ENCODE measurements at places on chromosomes 2 and 18. TPM values are rescaled to one million over a fixed set of nuclear protein-coding genes. Genes with fewer than 3 reads are reported as not detected.

The DPP4 gene
- total RNA-seq, result 0.53 TPM

The TP53I3 gene
- total RNA-seq, result 6.5 TPM

The M1AP gene
- not detected for total RNA-seq

The CCDC85A gene
- total RNA-seq, result 0.89 TPM

The MSTN gene
- 13.7 TPM for total RNA-seq

The PROM2 gene
- total RNA-seq, result 2.3 TPM

The TSHZ1 gene
- 4.5 TPM for total RNA-seq

The HOXD13 gene
- total RNA-seq, result 5.4 TPM

The ELOA2 gene
- total RNA-seq, result not detected

The DYNAP gene
- total RNA-seq, result not detected

DNA sequence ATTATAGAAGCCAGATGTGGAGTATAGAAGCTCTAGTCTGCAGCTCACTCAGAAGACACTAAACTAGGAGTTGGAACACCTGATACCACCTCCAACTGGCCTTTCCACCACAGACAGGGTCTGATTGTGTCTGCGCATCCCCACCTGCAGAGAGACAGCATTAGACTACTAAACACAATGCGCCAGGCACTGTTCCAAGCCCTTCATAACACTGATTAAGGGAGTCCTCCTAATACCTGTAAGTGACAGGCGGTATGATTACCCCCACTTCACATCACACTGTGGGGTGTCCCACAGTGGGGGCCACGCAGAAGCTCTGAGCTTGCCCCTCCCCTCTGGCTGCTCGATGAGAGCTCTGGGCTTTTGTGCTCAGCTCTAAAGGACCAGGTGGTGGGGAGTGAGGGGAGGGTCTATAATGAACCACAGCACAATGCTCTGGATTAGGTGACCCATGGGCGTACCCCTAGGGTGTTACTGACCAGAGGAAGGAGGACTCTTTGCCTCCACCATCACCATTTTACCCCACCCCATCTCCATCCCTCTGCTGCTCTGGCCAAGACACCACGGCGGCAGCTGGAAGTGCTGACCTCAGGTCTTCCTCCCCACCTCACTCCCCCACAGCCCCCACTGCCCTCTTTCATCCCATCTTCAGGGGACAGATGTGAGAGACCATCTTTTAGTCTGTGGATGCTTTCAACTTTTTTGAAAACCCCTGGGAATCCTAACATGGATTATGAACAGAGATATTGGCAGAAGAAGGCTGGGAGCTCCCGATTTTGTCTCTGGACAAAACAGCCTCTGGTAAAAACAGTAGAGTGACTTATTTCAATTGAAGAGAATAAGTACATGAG is 145.1 kb downstream of the GFPT1 start:
- no peak for DNase-seq

GRCh38 chr18:47754311-47755101 is 176.0 kb downstream of the SMAD2 start:
- no peak for DNase-seq

- no peak for DNase-seq
Measured at GRCh38 chr2:75113231-75113869, 86.0 kb downstream of the TACR1 start.

- DNase-seq, result no peak
Measured at GRCh38 chr2:88933980-88934379, 242.5 kb downstream of the RPIA start.

GRCh38 chr2:12949406-12949805 is 232.7 kb downstream of the TRIB2 start:
- DNase-seq, result no peak

DNA sequence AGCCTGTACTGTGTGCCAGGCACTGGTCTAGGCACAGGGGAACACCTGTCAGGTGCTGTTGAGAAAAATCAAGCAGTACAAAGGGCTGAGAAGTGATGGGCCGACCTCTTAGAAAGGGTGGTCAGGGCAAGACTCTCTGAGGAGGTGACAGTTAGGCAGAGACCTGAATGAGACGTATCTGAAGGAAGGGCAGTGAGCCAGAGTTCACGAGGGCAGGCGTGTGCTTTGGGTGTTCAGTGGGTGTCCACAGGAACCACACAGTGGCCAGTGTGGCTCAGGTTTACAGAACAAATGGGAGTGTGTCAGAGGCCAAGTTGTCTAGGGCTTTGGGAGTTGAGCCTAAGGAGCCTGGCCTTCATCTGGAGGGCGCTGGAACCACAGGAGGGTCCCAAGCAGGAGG is 6.2 kb downstream of the ARMC9 start:
- DNase-seq, result no peak

- DNase-seq, result no peak
Measured at GRCh38 chr2:73077424-73077795, 5.9 kb upstream of the SFXN5 start.

- no peak for DNase-seq
Measured at GRCh38 chr18:79515331-79515730, 119.6 kb downstream of the NFATC1 start.

GRCh38 chr2:191341436-191341835 is 96.2 kb downstream of the MYO1B start:
- no peak for DNase-seq

DNA sequence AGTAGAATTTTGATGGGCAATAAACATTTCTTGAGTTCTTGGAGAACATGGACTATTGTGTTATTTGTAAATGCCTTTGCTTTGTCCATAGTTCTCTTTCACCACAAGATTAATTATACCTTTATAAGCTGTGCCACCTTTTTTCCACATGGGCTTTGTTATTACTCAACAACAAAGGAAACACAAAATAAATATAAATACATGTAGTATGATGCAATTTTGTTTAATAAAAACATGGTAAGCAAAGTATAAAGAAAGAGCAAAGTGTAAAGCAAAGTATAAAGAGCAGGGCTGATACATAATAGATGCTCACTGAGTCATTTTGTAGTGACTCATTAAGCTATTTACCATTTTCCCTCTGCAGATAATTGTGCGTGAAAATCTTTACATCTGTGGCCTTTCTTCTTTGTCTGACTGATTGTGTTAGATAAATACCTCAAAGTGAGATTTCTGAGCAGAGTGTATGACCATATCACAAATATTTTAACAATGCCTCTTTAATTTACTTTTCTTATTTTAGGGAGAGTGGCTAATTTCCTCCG is 80.9 kb downstream of the CERS6 start:
- DNase-seq, result no peak

DNA sequence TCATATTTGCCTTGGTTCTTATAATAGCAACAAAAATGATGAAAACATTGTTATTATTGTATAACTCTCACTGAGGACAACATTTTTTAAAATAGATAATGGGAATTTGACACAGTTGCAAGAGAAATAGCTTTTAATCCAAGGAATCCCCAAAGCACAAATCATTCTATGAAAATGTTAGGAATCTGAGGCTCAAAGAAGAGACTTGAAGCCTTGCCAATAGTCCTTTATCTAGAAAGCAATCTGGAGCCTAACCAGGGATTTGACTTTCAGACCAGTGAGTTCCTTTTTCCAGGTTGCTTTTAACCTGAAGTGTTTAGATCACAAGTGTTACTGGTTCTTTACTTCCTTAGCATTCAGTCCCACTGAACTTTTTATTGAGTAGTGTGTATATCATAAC is 574.5 kb upstream of the ZEB2 start:
- DNase-seq, result no peak

- DNase-seq, result no peak
Measured at GRCh38 chr2:196983934-196984333, 57.4 kb upstream of the PGAP1 start.

DNA sequence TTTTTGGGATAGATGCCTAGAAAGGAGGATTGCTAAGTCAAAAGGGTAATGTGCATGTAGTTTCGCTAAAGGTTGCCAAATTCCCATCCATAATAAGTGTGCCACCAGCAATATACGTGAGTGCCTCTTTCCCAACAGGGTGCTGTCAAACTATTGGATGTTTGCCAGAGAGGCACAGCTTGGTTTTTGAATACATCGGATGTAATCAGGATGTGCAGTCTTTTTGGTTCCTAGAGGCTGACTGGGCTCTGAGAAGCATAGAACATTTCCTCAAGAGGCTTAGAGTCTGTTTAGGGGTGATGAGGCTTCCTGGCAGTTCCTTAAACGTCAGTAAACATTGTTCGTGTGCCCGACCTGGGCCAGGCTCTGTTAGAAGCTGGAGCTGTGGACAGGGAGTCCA is 28.0 kb downstream of the AGAP1 start:
- no peak for DNase-seq

- DNase-seq, result no peak
Measured at GRCh38 chr2:180364719-180365118, 357.6 kb upstream of the CWC22 start.

- DNase-seq, result peak; percentile 19
Measured at GRCh38 chr2:86372641-86373502, 35.4 kb upstream of the REEP1 start.

DNA sequence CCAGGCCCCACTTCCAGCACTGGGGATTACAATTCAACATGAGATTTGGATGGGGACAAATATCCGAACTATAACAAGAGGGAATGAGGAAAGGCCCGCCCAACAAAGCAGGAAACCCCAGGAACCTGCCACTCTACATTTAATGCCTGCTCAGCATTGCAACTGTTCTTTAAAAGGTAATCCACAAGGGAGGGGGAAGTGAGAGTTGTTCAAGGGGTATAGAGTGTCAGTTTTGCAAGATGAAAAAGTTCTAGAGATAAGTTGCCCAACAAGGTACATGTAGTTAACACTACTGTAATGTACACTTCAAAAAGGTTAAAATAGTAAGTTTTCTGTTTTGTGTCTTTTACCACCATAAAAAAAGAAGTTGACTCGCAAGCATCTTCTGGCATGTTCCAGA is 137.6 kb downstream of the MBD2 start:
- no peak for DNase-seq

GRCh38 chr2:173874894-173875237 is 90.3 kb downstream of the SP3 start:
- no peak for DNase-seq

DNA sequence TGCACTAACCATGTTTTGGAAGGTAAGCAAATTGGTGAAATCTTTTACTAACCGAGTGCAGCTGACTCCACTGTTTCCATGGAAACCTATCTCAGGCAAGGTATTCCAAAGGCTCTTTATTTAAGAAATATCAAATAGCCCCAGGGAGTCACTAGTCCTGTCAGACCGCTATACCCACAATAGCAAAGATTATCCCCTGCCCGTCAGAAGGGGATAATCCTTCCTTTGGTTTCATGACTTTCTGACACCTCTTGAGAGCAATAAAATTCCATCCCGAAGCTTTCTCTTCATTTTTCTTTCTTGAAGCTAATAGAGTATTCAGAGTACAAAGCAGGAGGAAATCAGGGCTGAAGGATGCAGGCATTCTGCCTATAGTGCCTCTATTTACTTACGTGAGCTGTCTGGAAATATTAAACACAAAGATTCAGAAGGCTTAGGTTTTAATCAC is 34.7 kb upstream of the MAP2 start:
- no peak for DNase-seq

GRCh38 chr2:109173311-109174171 is 44.5 kb downstream of the SH3RF3 start:
- peak; percentile 60 for DNase-seq

DNA sequence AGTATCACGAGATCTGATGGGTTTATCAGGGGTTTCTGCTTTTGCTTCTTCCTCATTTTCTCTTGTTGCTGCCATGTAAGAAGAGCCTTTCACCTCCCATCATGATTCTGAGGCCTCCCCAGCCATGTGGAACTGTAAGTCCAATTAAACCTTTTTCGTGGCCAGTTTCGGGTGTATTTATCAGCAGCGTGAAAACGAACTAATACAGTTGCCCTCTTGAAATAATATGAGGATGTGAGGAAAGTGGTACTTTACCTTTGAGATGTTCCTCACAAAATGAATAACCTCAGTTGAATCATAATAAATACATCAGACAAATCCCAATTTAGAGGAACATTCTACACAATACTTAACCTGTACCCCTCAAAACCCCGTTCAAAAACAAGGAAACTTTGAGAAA is 356.4 kb downstream of the CPS1 start:
- no peak for DNase-seq

DNA sequence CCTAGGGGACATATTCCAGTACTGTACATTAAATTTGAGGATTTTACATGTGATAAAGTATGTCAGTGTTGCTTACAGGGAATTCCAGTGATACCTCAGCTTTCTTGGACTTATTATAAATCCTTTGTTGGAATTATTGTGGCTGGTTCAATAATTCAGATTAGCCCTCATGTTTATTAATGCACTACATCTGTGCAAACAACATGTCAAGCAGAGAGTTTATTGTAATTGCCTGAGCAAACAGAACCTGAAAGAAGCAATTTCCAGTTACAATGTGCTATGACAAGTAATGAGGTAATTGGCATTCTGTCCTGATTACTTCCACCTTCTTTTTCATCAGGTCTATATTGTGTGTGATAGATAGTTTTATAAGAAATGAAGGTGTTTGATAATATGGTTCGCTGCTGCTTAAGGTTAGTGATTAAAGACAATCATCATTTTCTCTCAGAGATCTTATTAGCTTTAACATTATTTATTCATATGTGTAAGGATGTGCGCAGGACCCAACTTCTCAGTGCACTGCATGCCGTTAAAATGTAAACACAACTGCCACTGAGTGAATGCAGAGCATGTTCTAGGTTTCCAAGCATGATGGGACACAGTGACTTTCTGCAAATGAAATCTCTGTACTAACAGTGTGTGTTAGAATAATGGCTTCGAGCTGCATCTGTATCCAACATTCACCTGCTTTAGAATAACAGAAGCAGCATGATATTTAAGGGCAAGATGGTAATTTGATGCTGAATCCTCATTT is 973.7 kb upstream of the POU3F3 start:
- DNase-seq, result no peak

DNA sequence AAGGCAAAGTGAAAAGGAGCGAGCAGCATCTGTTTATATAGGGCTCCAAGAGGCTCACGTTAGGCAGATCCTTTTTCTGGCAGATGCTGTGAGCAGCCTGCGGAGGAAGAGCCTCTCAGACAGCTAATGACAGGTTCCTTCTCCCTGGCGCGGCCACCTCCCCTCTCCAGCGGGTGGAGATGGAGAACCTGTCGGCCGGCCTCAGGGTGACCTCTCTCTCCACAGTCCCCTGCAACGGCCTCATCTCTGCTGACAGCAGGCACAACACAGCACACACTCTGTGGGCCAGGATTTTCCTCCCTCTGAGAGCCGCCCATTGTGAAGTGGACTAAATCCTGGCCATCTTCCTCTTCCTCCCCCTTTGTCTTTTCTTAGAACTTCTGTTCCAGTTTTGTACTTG is 119.8 kb downstream of the PRKCE start:
- no peak for DNase-seq

DNA sequence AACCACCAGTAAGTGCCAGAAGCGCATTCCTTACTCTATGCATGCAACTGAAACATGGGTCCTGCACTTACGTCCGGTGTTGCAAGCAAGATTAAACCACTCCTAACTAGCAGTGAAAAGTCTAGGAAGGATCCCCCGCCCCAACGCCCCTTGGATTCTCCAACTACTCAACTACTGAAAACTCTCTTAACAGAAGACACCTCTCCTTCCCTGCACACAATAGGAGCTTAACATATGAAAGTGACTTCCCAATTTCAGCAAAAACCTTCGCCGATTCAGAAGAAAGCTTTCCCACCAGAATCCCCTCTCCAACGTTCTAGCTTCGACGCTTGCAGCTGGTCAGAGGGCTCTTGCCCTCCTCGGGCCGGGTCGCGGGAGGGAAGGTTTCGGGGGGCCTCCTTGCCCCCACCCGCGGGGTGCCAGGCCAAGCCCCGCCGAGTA is 578 bp downstream of the IWS1 start:
- peak; percentile 31 for DNase-seq
